ENCODE measurements at places on chromosomes 11 and 22.

DNA sequence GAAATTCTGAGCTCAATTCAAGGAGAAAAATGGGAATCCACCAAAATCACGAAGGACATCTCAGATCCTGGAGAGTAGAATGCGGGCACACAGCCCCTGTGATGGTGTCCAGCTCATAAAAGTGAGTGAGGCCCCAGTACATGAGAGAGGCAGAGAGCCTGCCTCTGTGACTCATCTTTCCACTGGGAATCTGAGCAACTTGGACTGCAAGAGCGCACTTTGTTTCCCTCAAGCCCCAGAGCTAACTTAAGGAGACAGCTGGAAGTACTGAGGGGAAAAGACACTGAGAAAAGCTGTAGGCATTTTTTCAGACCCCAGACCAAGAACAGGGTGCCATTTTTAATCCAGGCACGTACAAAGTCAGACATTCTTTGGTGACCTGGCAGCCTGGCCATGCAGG is 273.7 kb downstream of the C11orf87 start:
- DNase-seq: no peak

GRCh38 chr11:8242118-8242475 is 21.6 kb downstream of the LMO1 start:
- no peak for DNase-seq

DNA sequence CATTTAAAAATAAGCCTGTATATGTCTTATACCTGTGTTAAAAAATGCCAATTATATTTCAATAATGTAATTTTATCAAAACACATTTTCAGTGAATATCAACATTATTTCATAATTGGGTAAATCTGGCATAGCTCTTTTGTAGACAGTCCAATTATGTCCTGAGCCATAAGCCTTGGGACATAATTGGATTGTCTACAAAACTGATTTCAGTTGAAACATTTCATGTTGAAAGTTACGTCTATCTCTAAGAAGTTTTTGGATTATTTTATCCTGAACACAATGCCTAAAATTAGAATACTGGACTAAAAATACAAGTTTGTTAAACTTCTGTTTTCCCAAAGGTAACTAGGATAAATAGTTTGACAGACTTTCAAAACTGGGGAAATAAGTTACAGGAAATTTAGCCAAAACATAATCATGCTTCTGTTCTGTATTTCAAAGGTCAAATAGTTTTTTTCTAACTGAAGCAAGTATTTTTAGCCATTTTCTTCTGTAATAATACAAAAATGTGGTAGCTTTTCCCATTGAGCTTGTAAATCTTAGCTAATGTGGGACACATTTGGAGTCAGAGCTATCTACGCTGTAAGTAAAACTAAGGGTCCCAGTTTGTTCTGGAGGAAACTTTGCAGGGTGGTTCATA is 100.7 kb upstream of the BIRC3 start:
- DNase-seq: no peak

GRCh38 chr22:27533105-27533745 is 268.3 kb downstream of the MN1 start:
- no peak for DNase-seq

GRCh38 chr11:134139873-134140331 is 71.0 kb downstream of the JAM3 start:
- no peak for DNase-seq

DNA sequence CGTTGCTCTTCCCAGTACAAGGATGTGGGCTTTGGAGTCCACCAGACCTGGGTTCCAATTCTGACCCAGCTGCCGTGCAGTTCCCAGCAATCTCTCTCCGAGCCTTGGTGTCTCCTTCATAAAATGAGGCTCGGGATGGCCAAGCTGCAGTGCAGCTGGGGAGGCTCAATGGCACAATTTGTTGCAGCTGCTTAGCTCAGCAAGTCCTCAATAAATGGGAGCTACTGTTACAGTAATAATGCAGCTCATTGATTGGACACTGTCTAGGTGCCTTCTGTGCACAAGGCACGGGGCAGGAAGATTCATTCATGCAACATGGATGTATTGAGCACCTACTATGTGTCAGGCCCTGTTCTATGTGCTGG is 37.1 kb downstream of the SHISAL1 start:
- no peak for DNase-seq

GRCh38 chr11:112727341-112727841 is 233.8 kb upstream of the NCAM1 start:
- no peak for DNase-seq

- DNase-seq: no peak
Observed at GRCh38 chr11:14577835-14578529, 57.8 kb upstream of the PSMA1 start.

GRCh38 chr11:119618208-119618909 is 110.6 kb downstream of the NECTIN1 start:
- DNase-seq: no peak

GRCh38 chr22:25774575-25775026 is 32.6 kb downstream of the MYO18B start:
- no peak for DNase-seq

DNA sequence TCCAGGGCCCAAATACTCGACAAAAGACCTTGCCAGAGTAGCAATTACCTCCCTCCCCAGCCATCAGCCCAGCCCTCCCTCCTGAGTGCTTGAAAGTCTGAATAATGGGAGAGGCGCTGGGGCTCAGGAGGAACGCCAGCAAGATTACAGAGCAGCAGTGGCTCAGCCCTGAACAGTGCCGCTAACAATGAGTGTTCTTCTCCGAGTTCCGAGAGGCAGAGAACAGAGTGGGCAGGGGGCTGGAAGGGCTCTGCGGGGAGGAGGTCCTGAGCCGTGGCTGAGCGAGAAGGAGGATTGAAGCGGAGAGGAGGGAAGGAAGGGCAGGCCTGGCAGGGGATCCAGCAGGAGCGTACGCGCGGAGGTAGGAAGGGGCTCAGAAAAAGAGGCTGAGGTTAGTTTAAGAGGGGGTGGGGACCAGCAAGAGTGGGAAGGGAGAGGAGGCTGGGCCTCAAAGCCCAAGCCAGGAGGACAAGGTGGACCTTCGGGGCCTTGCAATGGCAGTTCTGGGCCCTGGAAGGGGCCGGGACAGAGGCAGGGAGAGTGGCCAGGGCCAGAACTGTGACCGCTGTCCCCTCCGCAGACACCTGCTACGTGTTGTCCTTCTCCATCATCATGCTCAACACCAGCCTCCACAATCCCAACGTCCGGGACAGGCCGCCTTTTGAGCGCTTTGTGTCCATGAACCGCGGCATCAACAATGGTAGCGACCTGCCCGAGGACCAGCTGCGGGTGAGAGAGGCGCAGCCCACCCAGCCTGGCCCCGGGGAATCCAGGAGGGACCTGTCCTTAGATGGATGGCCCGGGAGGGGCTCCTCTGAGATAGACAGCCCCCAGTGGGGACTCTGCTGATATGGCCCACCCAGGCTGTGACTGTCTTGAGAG is 20.6 kb downstream of the CYTH4 start:
- no peak for DNase-seq

GRCh38 chr11:134607963-134608750 is 196.1 kb upstream of the B3GAT1 start:
- DNase-seq: peak; percentile 51

- no peak for DNase-seq
Observed at GRCh38 chr11:12989428-12990161, 19.5 kb upstream of the RASSF10 start.

DNA sequence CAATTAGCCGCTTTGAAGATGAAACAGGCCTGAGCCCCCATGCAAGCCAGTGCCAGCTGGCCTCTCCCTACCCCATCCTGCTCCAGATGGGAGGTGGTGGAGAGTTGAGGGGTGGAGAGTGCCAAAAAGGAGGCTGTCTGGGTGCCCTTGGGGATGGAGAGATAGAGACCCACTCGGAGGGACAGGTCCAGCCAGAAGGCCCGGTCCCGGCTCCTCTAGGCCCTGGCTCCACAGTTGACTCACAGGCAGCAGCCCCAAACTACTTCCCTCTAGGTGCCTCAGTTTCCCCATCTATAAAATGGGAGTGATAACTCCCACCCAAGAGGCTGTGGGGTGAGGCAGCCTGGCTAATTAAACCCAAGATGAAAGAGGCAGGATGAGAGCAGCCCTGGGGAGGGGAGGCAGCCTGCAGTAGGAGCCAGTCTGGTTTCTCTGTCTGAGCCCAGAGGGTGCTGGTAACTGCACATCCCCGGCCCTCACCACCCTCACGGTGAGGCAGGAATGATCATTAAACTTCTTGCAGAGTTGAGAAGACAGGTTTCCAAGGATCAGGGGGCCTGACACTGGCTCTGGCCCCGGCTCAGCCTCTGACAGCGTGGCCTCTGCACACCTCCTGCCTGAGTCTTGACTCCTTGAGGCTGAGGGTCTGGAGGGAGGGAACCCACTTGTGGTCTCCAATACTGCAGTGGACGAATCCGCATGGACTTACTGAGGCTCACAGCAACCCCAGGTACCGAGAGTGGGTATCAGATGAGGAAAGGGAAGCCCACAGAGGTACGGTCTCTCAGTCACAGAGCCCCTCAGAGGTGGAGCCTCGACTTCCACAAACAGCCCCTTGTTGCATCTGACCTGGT is 1.4 kb upstream of the AP5B1 start:
- DNase-seq: peak; percentile 67

DNA sequence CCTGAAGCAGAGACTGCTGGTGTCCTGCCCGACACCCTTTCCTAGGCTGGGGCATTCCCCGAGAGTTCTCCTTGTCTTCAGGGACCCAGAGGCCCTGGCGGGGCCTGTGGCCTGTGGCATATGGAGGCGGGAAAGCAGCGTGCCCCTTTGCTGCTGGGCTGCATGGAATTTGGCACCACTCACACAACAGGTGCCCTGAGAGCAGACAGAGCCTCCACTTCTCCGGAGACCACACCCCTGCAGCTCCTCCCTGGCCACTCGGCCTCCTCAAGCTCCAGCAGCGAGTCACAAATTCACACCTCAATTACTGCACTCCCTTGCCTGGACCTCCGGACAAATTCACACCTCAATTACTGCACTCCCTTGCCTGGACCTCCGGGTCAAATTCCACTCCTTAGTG is 1375.2 kb downstream of the TBC1D22A start:
- no peak for DNase-seq

DNA sequence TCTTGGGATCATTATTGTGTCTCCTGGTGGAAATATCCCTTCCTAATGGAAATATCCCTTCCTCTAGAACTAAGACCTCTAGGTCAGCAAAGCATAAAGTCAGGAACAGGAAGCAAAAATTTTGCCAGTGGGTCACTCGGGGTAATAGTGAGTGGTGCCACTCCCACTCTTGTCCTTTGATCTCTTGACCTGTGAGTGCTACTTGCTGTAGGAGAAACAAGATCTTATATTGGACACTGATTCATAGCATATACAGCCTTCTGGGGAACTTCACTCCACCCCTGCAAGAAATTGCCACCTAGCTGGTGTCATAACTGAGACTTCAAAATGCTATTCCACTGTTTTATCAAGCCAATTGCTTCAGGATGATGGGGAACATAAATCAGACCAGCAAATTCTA is 44.7 kb upstream of the TMEM45B start:
- DNase-seq: no peak

DNA sequence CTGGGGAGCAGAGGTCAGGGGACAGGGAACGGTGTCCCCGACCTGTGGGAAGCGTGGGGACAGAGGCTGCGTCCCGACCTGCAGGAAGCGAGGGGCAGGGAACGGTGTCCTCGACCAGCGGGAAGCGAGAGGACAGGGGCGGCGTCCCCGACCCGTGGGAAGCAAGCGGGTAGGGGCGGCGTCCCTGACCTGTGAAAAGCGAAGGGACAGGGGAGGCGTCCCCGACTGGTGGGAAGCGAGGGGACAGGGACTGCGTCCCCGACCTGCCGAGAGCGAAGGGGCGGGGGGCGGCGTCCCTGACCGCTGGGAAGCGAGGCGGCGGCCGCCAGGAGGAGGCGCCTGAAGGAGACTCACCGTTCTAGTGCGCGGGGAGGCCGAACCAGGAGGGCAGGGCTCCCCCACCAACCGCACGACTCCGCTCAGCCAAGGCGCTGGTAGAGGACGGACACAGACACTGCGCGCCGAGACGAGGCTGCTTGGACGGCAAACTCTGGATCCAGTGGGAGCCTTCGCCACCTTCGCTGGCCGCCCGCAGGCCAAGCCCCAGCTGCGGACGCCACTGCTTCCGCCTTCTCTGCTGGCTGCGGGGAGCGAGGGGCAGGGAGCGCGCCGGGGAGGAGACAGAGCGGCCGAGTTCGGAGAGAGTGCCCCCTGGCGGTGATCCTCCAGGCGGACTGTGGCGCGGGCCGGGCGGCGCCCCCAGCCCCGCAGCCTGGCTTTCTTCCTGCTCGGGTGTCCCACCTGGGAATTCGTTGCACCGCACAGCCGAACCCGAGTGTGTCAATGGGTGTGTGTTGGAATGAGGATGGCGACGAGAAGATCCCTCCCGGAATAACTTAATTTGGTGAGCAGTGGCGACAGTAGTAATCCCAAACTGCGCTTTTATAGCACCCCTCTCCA is at the start of gene TRAF6:
TSS of gene TRAF6 (minus strand) at position 579 of the 900 bp plus-strand sequence. CDS start 8,757 bp downstream, outside the sequence.
- peak; percentile 97 for DNase-seq

DNA sequence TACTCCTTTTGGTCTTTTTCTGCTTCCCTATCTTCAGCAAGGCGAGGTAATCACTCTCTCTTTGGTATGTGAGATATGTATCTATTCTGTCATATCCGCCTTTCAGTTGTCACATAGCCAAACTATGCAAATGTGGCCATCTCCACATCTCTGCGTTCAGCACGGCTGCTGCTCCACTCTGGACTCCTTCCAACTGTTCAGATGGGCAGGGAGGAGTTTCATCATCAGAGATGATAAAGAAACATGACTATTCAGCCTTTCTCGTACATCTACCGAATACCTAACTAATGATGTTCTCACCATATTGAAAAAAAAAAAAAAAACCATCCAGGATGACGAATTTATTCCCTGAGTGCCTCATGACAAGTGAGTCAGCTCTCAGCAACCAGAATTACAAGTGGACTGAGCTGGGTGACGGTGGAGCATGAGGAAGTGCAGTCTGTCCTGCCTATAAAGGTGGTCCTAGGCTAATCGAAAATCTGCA is 899.6 kb downstream of the OPCML start:
- no peak for DNase-seq

- DNase-seq: no peak
Observed at GRCh38 chr22:42170946-42171345, 40.3 kb upstream of the CYP2D6 start.

DNA sequence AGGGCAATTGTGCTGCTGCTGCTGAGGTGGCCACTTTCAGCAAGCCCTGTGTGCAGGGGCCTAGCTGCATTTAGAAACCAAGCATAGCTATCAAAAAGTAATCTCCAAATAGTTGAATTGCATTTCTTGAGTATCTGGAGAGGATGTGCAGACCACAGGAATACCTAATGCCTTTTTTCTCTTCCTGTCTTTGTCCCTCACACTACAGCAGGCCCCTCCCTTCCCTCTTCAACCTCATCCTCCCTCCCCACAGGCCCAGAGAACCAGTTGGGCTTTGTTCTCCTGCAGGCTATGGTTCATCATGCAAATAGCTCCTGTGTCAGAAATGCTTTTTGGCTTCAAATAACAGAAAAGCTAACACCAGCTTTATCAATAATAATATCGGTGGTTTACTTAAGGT is 47.7 kb downstream of the DKK3 start:
- DNase-seq: no peak

GRCh38 chr11:9057007-9057406 is 34.4 kb downstream of the SCUBE2 start:
- DNase-seq: no peak

GRCh38 chr11:111359223-111360149 is 19.6 kb downstream of the POU2AF1 start:
- DNase-seq: no peak

All from mesenteric fat pad (tissue), 1 donor.